ENCODE measurements at places on chromosomes 3 and 15.

DNA sequence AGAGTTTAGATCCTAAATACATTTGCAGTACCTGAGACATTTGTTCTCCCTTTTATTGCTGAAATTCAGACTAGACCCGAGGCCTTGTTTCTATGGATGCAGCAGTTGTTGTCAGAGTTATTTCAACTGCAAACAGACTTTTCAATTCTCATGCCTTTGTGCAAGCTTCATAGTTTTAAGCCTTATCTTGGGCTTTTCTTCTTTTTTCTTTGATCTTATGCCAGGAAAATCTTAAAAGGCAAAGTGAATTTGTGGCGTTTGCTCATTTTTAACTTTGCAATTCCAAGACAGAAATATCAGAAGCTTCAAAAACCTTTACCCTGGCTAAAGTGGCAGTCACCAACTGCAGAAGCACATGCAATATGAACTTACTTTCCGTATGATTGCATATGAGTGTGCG, 576.7 kb downstream of the DIPK2A start:
- DNase-seq: no peak

- DNase-seq: no peak
Measured at GRCh38 chr3:189841473-189842205, 210.4 kb downstream of the TP63 start.

GRCh38 chr15:65939901-65940617, 70.8 kb downstream of the RAB11A start:
- no peak for DNase-seq

- DNase-seq: no peak
Measured at GRCh38 chr3:187212705-187213104, 15.4 kb downstream of the RTP1 start.

DNA sequence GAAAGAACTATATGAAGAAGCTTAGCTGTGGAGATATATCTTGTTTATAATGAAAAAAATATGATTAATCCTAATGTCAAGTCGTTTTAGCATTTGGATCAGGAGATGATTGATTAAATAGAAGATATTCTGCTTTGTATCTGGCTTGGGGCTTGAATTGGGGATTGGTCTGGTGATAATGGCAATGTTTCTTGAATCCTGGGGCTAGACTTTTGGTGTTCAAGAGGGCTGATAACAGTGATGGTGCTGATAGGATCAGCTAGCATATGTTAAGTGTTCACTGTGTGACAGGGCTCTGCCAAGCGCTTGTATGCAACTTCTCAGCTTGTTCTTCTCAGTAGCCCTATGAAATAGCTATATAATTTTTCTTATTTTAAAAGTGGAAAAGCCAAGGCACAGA, 20.2 kb downstream of the CNOT10 start:
- no peak for DNase-seq

GRCh38 chr3:15557511-15557946, 36.0 kb upstream of the COLQ start:
- DNase-seq: peak; percentile 29

GRCh38 chr3:51102396-51102795, 282.7 kb upstream of the MANF start:
- DNase-seq: no peak

- DNase-seq: no peak
Measured at GRCh38 chr3:143736205-143736997, 111.9 kb downstream of the SLC9A9 start.

- DNase-seq: no peak
Measured at GRCh38 chr3:31275583-31275982, 257.1 kb upstream of the STT3B start.

- no peak for DNase-seq
Measured at GRCh38 chr15:66593219-66593780, 27.5 kb upstream of the LCTL start.

GRCh38 chr3:158950178-158950901, 148.5 kb downstream of the MFSD1 start:
- DNase-seq: no peak

DNA sequence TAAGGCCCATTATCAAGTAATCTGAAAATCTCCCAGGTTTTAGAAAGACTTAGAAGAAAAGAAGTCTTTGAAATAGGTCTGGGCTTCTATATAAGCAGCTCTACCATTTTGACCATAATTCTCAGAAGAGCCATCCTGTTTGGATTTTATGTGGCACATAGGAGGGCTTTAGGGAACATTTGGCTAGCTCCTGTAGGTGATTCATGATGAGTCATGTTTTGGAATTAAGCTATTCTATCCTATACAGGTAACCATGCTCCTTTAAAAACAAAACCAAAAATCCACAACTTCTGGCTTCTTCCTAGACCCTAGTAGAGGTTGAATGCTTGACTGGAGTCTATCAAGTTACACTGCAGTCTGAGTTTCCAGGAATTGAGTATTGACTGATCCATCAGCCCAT, 8.9 kb downstream of the SST start:
- DNase-seq: no peak

GRCh38 chr3:143881095-143881494, 32.8 kb upstream of the SLC9A9 start:
- DNase-seq: no peak

GRCh38 chr3:55500555-55501330, 13.6 kb upstream of the WNT5A start:
- no peak for DNase-seq

DNA sequence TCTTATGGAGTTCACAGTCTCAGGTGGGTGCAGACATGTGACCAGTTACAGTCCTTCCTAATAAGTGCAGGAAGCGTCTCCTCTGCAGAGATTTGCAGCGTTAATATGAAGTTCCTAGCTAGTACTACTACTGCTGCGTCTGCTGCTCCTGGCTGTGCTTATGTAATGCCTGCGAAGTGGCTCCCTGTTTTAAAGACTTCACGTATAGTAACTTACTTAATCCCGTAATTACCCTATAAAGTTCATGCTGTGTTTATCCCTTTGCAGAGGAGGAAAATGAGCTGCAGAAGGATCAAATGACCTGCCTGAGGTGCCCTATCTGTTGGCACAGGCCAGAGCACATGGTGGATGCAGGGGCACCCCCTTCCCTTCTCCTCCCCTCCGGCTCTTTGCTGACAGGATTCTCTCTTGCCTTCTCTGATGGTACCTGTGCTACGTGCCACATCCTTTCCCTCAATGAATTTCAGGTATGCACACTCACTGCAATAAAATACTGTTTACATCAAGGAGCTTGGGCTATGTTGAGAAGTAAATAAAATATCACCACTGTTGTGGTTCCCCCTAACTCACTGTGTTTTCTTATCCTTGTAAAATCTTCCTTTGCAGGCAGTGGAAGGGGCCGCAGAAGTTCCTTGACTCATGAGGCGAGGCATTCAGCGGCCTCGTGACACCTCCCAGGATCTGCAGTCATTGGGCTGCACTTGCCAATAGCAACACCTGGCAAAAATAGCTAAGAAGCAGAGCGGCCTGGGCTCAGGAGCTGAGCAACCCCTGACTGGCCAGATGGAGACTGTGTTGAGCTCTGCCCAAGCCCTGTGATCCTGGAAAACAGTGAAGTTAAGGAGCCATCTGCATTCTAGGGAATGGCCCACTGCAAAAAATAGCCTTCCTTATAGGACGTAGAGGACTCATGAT, 188.9 kb upstream of the ATP10A start:
- DNase-seq: peak; percentile 48

- DNase-seq: no peak
Measured at GRCh38 chr15:56919609-56920366, 1.3 kb downstream of the TCF12 start.

DNA sequence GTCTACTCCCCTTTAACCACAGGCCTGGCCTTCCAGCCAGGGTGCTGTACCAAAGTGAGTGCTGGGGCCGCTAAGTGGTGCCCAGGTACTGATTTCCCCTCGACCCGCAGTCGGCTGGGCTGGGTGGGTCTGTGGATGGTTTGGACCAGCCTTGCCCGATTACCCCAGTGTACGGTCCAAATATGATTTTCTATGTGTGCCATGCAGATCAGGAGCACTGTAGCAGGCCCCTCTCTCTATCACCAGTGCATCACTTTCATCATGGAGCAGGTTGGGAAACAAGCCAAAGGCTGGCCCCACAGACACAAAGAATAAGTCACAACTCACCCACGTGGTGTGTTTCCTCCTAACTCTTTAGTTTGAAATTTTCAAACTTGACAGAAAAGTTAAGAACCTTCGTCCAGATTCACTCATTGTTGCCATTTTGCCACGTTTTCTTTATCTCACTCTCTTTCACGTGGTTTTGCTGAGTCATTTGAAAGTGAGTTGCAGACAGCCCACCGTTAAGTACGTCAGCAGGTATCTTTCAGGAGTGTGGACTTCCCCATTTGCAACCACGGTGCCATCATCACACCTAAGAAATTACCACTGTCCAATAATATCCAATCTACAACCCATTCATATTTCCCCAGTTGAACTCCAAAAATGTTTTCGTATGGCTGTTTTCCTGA, 37.0 kb downstream of the ZNF710 start:
- DNase-seq: no peak

DNA sequence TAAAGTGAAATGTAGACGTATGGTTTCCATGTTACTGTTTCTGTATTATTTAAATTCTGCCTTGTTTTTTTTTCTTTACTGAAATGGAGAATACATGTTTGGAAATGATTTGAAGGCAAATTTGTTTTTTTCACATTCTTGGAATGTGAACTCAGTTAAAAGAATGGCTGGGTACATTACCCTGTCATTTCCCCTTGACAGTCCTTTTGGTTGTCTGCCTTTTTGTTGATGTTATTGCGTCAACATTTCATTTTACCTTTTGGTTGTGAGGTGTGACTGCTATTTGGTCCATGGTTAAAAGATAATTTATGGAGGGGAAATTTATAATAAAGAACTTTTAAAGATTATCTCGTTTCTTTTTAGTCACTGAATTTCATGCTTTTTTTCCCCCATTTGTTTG, 3.2 kb upstream of the GPR171 start:
- DNase-seq: no peak

- DNase-seq: no peak
Measured at GRCh38 chr3:149474250-149474817, at the start of gene TM4SF4. Gene TM4SF4 (plus strand): TSS chr3:149474697. CDS start chr3:149474878, 181 bp downstream.

DNA sequence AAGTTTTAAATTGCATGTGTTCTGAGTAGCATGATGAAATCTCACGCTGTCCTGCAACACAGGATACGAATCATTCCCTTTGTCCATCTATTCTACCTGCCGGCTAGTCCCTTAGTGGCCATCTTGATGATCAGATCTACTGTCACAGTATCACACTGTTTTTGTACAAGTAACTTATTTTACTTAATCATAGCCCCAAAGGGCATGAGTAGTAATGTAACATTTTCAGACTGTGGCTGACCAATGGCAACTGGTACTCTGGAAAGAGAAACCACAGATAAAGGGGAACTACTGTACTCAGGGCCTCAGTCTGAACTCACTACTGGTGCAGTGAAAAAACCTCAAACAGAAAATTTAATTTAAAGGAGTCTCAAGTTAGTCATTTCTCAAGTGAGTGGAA, 127.3 kb upstream of the MRPL3 start:
- no peak for DNase-seq

- DNase-seq: no peak
Measured at GRCh38 chr15:79002581-79002980, 57.7 kb upstream of the CTSH start.

GRCh38 chr15:56052395-56053045, 59.1 kb upstream of the NEDD4 start:
- peak; percentile 12 for DNase-seq

DNA sequence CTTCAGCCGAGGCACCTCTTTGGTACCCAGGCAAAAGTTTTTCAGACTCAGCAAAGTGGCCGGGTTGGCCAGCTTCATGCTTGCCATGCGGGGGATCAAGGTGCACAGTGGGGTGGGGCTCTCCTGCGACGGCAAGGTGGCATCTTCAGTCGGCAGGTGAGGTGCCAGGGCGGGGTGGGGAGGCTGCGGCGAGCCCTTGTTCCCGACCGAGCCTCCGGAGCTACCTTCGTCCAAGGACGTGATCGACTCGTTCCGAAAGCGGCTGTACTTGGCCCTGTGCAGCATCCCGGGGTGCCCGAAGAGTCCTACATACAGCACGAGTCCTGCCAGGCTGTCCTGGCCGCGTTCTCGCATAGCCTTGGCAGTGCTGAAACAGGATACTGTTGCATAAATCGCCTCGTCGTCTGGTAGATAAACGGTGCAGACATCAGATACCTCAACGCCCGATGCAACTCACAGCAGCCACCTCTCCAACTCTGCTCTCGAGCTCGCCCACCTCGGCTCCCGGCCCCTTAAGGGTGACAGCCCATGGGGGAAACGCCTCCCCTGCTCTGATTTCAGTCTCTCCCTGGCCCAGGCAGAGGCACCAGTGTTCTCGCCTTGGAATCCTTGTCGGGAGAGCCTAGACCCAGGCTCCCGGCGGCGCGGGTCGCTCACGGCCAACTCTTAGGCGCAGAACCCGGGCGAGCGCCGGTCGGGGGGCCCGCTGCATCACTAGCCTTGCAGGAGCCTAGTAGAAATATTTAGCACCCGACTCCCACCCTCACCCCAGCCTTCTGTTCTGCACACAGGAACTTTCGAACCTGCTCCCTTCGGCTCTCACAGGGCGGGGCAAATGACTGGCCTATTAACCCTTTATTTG, 826 bp downstream of the SHC4 start:
- peak; percentile 15 for DNase-seq

DNA sequence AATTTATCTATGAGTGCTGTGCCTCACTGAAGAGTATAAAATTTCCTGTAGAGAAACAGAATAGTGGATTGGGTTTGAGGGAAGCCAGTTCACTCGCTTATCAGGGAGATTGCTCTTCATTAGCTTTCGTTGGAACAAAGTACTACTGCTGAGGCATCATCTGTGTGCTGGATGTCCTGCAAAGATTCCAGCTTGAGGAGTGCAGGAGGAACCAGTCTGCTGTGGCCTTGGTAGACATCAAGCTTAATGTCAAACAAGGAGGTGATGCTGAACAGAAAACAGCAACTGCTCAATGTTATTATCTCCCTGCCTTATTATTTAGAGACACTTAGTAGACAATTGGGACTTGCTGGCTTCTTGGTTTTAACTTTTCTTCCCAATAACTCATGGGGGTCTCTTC, 297.5 kb upstream of the DPH6 start:
- no peak for DNase-seq

- DNase-seq: no peak
Measured at GRCh38 chr3:105518203-105518602, 151.5 kb downstream of the ALCAM start.

DNA sequence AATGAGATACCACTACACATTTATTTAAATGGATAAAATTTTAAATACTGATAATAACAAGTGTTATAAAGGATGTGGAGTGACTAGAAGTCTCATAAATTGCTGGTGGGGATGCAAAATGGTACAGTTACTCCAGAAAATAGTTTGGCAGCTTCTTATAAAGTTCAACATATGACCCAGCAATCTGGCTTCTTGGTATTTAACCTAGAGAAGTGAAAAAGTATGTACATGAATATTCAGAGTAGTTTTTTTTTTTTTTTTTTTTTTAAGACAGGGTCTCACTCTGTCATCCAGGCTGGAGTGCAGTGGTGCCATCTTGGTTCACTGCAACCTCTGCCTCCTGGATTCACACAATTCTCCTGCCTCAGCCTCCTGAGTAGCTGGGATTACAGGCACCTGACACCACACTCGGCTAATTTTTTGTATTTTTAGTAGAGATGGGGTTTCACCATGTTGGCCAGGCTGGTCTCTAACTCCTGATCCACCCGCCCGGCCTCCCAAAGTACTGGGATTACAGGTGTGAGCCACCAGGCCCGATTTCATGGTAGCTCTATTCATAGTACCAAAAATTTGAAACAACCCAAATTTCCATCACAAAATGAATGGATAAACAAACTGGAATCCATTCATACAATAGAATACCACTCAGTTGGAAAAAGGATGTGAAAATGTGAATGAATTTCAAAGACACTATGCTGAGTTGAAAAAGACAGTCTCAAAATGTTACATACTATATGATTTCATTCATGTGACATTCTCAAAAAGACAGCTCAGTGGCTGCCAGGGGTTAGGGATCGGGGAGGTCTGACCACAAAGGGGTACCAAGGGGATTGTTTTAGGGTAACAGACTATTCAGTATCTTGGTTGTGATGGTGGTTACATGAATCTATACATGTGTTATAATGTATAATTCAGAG, 14.4 kb downstream of the RRP9 start:
- DNase-seq: no peak
